ENCODE measurements at places on chromosomes 1 and 21.

GRCh38 chr1:41803656-41804055 is 115.1 kb downstream of the HIVEP3 start:
- DNase-seq = no peak

- DNase-seq = no peak
These were observed 12.5 kb downstream of the HAO2 start for GRCh38 chr1:119380983-119381662.

DNA sequence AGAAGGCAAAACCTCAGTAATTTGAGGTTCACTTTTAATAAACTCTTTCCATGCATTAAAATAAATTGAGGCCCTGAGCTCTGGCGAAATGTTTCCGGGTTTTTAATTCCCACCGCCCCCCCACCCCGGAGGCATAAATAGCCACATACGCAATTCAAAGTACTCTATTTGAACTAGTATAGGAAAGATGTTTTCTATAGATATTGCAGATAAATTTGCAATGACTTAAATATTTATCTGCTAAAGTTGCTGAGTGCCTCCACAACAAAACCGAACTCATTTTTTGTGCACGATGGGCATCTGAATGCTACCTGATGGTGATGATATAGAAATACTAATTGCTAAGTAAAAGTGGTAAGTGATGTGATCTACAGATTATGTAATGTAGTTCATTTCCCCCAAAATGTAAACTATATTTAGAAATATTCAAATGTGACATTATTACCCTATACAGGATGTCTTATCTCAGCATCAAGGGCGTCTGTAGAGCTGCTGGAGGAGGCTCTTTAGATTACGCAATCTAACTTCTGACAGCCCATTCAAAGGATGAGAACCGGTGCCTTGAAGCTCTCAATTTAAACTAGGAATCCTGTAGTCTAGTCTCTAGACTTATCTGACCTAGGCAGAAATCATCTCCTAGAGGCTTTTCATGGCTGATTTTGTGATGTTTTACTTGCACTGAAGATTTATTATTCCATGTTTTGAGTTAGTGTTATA is 8.5 kb downstream of the IRF2BP2 start:
- peak; percentile 76 for DNase-seq

- no peak for DNase-seq
These were observed 176.8 kb downstream of the FAF1 start for GRCh38 chr1:50783286-50783685.

DNA sequence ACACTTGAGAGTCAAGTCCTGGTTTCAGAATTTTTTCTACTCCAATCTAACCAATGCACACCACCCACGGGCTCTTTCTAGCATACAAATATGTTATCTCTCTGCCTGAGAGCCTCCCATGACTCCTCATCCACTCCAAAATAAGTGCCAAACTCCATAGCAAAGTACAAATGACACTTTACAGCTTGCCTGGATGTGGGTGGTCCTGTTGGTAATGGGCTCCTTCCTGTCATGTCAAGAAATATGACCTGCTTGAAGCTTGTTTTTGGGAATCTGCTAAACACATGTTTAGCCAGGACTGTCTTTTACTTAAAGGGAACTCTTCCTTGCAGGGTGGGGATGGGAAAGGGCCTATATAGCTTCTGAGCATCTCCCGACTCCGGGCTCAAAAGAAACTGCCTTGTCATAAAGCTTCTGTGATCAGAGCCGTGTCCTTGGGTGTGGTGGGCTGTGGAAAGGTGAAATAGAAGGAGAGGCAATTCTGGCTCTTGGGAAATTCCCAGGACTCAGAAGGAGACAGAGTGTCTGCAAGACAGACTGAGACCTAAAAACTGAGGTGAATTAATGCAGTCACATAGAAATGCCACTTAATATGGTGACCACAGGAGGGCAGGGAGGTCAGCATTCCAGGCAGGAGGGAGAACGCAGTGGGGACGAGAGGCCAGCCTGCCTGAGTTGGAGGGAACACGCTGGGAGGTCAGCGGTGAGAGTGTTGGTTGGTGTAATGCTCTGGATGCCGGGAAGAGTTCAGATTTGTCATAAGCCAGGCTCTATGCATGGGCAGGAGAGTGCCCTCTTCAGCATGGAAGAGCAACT is 6.1 kb upstream of the IGFN1 start:
- peak; percentile 23 for DNase-seq

DNA sequence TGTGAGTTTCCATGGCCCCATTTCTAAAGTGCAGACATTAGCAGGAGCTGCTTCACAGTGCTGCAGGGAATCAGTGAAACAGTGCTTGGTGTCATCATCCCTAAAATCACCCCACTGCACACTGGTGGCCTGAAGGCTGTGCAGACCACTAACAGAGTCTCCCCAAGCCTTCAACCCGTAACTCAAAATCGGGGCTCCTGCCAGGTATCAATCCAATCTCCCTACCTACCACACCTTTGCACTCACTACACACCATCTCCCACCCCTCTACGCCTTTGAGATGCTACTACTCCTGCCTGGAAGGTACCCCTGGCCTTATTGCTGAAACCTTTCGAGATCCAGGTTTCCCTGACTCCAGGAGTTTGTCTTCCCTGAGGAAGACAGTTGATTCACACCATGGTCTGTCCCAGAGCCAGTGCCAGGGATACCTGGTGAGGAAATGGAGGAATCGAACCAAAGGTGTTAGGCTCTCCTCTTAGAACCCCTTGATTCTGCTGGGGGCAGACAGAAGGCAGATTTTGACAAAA is 25.5 kb downstream of the SLC2A1 start:
- no peak for DNase-seq

- DNase-seq = no peak
These were observed 8.6 kb downstream of the ACOT7 start for GRCh38 chr1:6384962-6385361.

GRCh38 chr1:155320252-155320651 is 442 bp upstream of the RUSC1 start:
- DNase-seq = no peak

DNA sequence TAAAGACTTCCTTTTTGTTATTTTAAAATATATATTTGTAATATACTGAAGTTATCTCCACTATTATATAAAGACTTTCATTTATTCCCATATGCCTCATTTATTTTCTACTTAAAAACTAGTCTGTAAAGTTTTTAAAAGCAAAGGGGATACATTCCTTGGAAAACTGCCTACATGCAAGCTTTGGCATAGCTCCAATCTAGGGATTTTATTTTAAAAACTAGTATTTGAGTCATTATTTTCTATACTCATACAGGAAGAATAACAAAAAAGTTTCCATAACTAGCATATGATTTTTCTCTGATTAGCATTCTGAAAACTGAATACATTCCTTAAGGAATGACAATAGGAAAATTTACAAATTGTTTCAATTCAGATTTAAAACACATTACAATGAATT is 88.9 kb downstream of the COL24A1 start:
- no peak for DNase-seq

DNA sequence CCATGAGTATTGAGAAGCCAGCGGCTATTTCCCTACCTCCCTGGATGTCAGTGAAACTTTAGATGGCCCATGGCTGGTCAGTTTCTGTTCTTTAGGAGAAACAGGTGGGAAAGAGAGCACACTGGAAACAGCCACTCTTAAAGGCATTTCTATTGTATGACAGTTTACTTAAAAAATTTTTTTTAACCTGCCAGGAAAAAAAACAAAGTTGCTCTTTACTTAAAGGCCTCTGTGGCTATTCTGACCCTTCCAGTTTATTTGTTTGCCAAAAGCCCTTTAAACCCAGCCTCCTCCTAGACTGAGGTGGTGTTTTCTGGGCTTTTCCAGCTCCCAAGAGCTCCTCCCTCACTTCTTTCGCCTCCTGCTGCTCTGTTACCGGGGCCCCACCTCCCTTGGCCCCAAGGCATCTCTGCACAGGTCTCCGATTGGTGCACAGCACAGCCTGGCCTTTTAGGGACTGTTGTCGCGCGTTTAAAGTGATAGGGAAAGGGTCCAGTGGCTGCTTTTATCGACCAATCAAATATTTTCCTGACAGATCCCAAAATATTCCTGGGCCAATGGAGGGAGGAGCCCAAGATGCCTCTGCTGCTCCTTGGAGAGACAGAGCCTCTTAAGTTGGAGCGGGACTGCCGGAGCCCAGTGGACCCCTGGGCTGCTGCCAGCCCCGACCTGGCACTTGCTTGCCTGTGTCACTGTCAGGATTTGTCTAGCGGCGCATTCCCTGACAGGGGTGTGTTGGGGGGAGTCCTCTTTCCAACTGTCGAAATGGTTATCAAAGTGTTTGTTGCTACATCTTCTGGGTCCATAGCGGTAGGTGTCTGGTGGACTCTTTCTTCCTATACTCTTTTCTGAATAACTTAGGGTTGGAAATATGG is at the start of gene SH3BGR:
Gene SH3BGR (plus strand): TSS at position 639 of the 875 bp plus-strand sequence. CDS start 127 bp downstream, at position 766.
- no peak for DNase-seq

DNA sequence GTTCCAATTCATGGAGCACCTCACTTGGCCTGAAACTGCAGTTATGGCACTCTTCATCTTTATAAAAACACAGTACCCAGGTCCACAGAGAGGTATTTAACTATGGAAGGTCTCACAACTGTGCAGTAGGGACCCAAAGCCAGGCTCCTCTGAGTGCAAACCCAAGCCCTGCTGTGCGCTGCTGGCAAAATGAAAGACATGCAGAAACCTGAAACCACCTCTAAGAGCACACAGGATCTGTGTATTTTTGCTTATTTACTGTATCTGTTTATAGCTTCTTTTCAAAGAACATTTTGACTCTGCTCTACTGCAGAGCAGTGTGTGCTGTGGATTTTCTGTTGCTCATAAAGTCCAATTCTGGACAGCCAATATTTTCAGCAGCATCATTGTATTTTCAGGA is 166.6 kb downstream of the DSCAM start:
- no peak for DNase-seq

DNA sequence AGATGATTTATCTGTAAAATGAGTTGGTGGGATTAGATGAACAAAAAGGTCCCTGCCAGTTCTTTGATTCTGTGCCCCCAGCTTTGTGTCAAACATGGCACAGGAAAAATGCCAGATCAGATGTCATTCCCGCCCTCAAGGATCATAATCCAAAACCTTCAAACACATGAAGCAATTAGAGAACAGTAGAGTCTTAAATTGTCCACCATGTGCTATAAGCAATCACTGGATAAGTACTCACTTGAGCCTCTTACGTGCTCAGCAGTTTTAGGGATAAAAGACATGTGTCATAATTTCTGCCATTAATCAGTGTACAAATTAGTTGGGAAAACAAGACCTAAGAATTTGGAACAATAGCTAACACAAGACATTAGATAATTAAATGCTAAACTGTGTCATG is 15.4 kb upstream of the KIAA0040 start:
- DNase-seq = no peak

DNA sequence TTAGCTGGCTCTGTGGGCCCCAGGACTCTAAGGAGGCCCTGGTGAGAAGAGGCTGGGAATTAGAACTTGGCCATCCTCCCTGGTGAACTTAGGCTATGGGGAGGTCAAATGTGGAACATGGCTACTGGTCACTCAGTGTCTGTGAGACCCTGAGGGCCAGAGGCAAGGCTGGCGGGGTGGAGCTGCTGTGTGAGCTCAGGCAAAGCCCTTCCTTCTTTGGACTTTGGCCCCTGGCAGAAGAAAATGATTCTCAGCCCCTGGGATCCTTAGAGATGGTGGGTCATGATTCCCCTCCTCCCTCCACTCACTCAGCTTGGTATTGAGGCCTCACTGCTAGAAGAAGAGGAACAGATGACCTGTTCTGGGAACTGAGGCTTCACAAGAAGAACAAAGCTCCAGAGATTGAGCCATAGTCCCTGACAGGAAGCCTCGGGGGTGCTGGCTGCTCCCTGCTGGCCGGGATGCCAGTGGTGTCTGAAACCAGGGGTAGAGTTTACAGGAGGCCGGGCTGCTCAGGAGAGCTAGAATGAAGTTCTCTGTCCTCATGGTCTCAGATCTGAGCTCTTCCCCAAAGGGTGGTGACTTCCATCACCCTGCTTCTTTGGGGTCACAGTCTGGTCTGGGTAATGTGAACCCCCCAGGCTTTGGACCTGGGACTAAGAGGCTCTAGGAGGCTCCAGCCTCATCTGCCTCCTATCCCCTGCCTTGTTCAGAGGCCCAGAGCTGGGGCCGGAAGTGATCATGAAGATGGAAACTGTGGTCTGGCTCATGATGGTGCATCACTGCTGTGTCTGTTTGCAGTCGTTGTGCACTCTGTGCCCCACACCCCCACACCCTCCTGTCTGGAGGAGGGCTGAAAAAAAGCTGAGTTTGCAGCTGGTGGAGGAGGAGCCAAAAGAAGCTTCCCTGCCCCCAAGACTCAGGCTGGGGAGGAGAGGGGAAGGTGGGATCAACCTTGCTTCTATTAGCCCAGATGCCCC is 905 bp downstream of the BTBD19 start:
- peak; percentile 91 for DNase-seq

- DNase-seq = peak; percentile 52
These were observed 3.8 kb upstream of the GALE start for GRCh38 chr1:23804183-23804835.

DNA sequence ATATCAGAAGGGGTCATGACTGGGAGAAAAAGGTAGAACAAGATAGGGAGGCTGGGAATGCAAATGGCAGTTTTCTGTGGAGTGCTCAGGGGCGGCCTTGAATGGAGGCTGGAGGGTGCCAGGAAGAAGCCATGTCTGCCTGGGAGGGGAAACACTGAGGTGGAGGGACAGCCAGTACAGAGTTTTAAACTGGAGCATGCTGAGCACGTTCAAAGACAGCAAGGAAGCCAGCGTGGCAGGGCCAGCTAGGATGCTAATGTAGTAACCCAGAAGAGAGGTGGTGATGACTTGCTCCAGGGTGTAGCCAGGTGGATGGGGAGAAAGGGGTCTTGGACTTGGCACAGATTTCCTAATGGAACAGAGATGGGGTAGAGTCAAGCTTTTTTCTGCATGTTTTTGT is 445.8 kb upstream of the VAMP3 start:
- no peak for DNase-seq

- DNase-seq = no peak
These were observed 1004.9 kb upstream of the NCAM2 start for GRCh38 chr21:19993268-19993667.

- DNase-seq = no peak
These were observed 587.2 kb upstream of the ZRANB2 start for GRCh38 chr1:71668065-71668464.

- no peak for DNase-seq
These were observed 3.6 kb upstream of the PKN2 start for GRCh38 chr1:88680471-88680870.

GRCh38 chr1:171113382-171113781 is 22.7 kb downstream of the FMO3 start:
- DNase-seq = no peak

- no peak for DNase-seq
These were observed 6.8 kb downstream of the LAMC1 start for GRCh38 chr1:183030053-183030452.

- DNase-seq = no peak
These were observed 135.4 kb downstream of the HMCN1 start for GRCh38 chr1:185869590-185869989.

GRCh38 chr1:89822999-89823628 is 2.3 kb downstream of the LRRC8D start:
- peak; percentile 72 for DNase-seq
